ENCODE measurements at places on chromosomes 16 and 17.

DNA sequence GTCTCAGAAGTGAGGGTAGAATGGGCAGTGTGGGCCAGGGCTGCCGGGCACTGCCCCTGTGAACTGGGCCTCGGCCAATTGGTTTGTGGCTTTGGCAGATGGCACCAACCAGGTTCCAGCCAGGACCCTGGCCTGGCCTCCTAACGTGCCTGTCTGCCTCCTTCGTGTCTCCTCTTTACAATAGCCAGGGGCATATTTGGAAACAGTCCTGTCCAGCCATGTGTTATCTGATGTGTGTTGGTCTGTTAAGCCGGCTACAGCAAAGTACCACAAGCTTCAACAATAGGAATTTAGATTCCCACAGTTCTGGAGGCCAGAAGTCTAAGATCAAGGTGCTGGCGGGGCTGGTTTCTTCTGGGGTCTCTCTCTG lies 14.6 kb downstream of the CRISPLD2 start:
- peak; percentile 85 for DNase-seq

DNA sequence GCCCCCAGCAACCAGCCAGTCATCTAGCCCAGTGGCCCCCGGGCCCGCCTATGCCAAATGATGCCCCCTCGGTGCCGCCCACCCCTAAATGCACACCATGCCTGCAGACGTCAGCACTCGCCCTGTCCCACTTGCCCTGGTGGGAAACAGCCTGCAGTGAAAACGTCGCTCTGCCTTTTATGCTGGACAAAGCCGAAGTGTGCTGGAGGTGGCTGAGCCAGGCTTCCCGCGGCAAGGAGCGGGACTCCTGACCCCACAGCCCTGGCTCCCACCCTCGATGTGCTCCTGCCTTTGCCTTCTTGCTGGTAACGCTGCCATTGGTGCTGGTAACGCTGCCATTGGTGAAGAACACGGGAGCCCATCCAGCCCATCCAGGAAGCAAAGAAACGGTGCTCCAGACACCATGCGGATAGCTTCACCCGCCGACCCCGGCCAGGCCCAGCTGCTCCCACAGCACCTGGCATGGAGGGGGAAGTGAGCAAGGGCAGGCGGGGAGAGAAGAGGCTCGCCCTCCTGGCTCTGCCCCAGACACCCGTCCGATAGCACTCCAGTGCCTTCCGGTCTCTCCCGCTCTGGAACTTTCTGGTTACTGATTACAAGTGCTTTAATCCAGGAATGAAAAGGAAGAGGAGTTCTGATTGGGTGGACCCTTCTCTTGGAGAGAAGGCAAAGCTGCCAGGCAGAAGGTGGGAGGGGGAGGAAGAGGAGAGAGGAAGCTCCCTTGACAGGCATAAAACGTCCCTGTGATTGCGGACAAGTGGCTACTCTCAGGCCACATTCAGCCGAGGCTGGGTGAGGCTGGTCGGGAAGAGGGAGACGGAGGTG lies 4.0 kb upstream of the BAIAP2 start:
- no peak for DNase-seq

DNA sequence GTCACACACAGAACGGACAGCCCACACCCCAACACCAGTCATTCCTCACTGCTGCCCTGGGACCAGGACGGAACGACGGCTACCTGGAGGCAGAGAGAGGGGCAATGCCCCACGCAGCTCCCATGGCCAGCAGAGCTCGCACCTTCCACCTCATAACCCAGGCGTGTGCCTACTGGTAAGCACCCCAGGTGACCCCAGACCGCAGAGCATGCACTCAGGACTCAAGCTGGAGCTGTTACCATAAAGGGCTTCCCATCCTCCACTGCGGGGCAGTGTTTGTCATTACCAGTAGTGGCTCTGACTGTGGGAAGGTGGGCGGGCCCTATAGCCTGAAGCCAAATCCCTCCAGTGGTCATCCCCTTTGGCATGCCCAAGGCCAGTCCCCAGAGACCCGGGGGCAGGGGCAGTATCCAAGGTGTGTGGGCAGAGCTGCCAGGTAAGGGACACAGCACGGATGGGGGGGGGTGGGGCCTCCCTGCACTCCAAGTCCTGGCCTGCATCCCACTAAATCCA lies 4.7 kb upstream of the BCAR1 start:
- DNase-seq, result no peak

DNA sequence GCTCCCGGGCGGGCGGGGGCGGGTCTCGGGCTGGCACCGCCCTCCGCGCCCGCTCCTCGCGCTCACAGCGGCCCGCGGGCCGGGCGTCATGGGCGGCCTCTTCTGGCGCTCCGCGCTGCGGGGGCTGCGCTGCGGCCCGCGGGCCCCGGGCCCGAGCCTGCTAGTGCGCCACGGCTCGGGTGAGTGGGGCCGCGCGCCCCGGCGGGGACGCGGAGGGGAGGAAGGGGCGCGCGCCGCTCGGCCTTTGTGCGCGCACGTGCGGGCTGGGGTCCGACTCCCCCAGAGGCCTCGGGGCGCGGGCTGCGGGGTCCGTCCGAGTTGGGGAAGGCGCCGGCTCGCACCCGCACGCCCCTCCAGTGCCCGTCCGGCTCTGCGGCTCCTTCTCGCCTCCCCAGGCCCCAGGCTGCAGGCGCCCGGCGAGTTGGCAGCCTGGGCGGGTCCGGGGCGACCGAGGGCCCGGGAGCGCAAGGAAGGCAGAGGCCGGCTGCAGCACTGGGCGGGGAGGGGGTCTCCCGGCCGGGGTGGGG lies at the start of gene NME4:
TSS of gene NME4 (plus strand) at position 65 of the 527 bp plus-strand sequence. CDS start at position 89, 24 bp downstream.
- DNase-seq, result peak; percentile 73

- DNase-seq, result no peak
Observed at GRCh38 chr17:15431766-15432165, 35.7 kb downstream of the CDRT4 start.

- DNase-seq, result no peak
Observed at GRCh38 chr16:13148836-13149235, 247.4 kb downstream of the SHISA9 start.

DNA sequence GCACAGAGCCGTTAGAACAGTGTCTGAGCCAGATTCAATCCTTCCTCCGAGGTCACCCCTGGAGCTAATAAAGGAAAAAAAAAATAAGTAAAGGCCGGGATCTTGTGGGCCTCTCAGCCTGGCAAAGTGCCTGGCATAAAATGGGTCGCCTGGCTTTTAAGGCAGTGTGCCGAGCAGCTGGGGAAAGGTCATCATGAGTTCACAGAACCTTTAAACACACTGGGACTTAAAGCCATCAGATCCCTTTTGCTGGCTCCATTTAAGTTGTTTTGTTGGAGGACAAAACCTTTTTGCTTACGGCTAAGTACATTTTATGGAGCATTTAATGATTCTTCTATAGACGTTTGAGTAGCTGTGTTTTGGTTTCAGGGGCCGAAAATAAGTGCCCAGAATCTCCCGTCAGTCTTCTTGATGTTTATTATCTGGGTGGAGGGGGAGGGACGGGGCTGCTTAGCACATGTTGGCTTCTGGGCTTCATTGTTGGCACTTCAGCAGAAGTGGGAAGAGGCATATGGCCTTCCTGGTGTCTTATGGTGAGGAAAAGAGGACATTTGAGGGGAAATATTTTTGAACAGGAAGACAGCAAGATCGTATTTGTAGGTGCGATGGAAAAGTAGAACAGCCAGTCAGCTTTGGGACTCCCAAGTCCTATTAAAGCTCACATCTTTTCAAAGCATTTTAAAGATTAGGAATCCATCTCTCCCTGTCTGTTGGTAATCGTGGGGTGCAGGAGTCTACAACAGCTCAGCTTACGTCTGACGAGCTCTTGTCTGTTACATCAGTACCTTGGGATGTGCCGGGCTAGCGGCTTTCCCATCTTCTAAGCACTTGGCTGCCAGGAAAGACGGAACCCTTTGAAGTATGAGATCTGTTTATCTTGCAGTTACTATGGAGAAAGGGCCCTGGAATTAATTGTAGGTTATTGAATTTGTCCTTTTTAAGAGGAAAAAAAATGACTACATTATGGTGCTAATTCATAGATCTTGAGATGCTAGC lies 31.1 kb downstream of the RBFOX1 start:
- DNase-seq, result no peak

All from adipocyte (in vitro differentiated cells).